ENCODE measurements at places on chromosomes 5 and 9. TPM values are rescaled to one million over a fixed set of nuclear protein-coding genes. Genes with fewer than 3 reads are reported as not detected.

SHISAL2B gene
- total RNA-seq, result not detected

CDKN2B-AS1 gene
- total RNA-seq, result not detected

ZNF189 gene
- total RNA-seq, result 6.4 TPM

DNAH5 gene
- 1.3 TPM for total RNA-seq

SERF1A gene
- total RNA-seq, result 1.0 TPM

GABRA6 gene
- total RNA-seq, result not detected

GPR150 gene
- 0.18 TPM for total RNA-seq

PDLIM4 gene
- not detected for total RNA-seq

NIM1K gene
- 0.23 TPM for total RNA-seq

FOXD4L3 gene
- 0.18 TPM for total RNA-seq

NSA2 gene
- total RNA-seq, result 118 TPM

STING1 gene
- total RNA-seq, result 1.6 TPM

FRMD3 gene
- total RNA-seq, result 2.9 TPM

CCL27 gene
- total RNA-seq, result not detected

LURAP1L gene
- total RNA-seq, result 18.6 TPM

STK10 gene
- total RNA-seq, result 19.6 TPM

AQP7 gene
- 0.47 TPM for total RNA-seq

OGN gene
- total RNA-seq, result not detected

ARHGEF39 gene
- 19.3 TPM for total RNA-seq

ACTBL2 gene
- total RNA-seq, result 0.03 TPM

KCNT1 gene
- not detected for total RNA-seq

MYOZ3 gene
- total RNA-seq, result not detected

CAMK4 gene
- total RNA-seq, result 0.11 TPM

SLC25A2 gene
- total RNA-seq, result not detected

ADAMTS16 gene
- 1.9 TPM for total RNA-seq

LOX gene
- total RNA-seq, result 1.3 TPM

GDF9 gene
- total RNA-seq, result 0.26 TPM

NME5 gene
- total RNA-seq, result not detected

PCDHB3 gene
- total RNA-seq, result not detected

NMUR2 gene
- total RNA-seq, result 0.09 TPM

INSL6 gene
- total RNA-seq, result not detected

CERCAM gene
- total RNA-seq, result 38.8 TPM

FAXDC2 gene
- 0.25 TPM for total RNA-seq

CTSV gene
- 11.6 TPM for total RNA-seq

TIFAB gene
- total RNA-seq, result not detected

RASGRF2 gene
- 2.1 TPM for total RNA-seq

SPATA9 gene
- not detected for total RNA-seq

LCNL1 gene
- 0.06 TPM for total RNA-seq

F2RL2 gene
- total RNA-seq, result 3.8 TPM

ZNF883 gene
- total RNA-seq, result 0.91 TPM

SLC6A7 gene
- total RNA-seq, result 0.02 TPM

IFNA13 gene
- not detected for total RNA-seq

FCN2 gene
- not detected for total RNA-seq

SLC22A4 gene
- 4.0 TPM for total RNA-seq

ARL14EPL gene
- 0.08 TPM for total RNA-seq

RAPGEF1 gene
- 34.5 TPM for total RNA-seq

FLT4 gene
- total RNA-seq, result 3.1 TPM
